ENCODE measurements at places on chromosomes 5 and 9.

GRCh38 chr5:77637170-77637997, 1.1 kb downstream of the OTP start:
- no peak for DNase-seq

GRCh38 chr5:76402251-76402885, 717 bp upstream of the IQGAP2 start:
- DNase-seq = no peak

- DNase-seq = no peak
Measured at GRCh38 chr9:89042984-89043383, 51.7 kb downstream of the S1PR3 start.

DNA sequence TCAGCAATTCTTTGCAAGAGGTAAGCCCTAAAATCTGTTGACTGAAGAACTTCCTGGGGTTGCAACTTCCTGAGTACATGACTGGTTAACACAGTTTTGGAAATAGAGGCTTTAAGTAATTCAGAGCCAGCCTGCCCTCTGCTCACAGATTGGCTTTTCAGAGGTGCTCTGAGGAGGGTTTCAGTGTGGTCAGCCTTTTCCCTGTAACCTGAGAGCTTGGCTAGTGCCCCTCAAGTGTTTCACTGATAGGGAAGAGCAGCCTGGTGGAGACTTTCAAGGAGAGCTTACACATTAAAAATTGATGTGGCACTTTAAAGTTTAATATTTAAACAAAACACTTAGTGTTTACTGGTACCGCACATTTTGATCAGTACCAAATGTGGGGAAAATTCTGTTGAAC, 56.7 kb upstream of the FOXB2 start:
- DNase-seq = no peak

GRCh38 chr5:174348311-174348981, 302.9 kb downstream of the NSG2 start:
- no peak for DNase-seq

- no peak for DNase-seq
Measured at GRCh38 chr9:27085456-27085855, 23.6 kb upstream of the TEK start.

- DNase-seq = no peak
Measured at GRCh38 chr9:126511411-126511810, 102.3 kb upstream of the LMX1B start.

DNA sequence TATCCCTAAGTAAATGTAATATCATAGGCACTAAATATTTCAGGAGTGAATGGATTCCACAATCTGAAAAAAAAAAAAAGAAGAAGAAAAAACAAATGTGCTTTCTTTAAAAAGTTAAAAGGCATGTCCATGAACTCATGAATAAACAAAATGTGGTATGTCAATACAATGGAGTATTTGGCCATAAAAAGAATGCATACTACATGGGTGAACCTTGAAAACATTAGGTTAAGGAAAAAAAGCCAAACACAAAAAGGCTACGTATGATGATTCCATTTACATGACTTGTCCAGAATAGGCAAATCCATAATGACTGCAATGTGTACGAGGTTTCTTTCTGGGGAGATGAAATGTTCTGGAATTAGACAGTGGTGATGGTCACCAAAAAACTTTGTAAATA, 45.3 kb downstream of the FNIP1 start:
- no peak for DNase-seq

- DNase-seq = no peak
Measured at GRCh38 chr5:158897444-158898160, 202.1 kb downstream of the EBF1 start.

GRCh38 chr9:95297760-95298159, 19.7 kb downstream of the FANCC start:
- no peak for DNase-seq

DNA sequence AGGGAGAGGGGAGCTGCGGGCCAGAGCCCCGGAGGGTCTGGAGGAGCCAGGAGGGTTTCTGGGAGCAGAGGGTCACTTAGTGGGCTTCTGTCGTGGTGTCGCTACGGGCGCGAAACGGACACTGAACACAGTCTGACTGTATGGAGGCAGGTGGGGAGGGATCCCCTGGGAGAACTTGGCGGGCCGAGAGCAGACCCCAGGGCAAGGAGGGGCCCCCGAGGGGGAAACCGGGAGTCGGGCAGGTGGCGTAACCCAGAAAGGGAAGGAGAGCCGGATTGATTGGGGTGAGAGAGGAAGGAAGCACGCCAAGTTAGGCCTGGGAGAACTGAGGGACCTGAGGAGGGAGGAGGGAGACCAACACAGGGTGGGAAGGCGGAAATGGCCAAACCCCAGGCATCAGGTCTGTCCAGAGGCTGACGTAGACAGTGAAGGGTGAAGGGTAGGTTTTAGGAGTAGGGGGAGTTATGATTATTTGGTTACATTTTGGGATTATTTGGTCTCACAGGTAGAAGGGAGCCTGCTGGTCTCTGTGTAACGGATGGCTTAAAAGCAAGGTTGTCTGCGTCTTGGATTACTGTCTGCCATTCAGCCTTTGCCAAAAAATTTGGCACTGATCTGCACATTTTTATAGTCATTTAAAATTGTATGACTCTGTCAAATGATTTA, 3.3 kb upstream of the MSMP start:
- DNase-seq = peak; percentile 80

All from NCI-H146 (cell line).